ENCODE measurements at places on chromosomes 5 and 9.

DNA sequence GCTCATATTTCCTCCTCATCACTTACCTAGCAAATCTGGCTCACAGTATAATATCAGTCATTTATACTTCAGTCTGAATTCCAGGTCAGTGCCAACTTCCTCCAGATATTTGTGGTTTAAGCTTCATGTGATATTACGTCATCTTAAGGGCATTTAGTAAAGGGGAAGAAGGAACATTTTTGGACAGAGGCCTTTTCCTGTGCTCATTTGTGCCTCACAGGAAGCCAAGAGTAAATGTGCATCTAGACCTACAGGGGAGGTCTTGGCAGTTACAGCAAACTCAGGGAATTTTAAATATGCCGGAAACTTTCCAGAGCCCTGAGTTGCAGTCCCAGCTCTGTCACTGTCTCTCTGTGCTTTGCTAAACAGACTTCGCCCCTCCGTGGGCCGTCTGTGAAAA is 12.3 kb upstream of the KCNIP1 start:
- no peak for DNase-seq

- DNase-seq, result no peak
Observed at GRCh38 chr5:157266286-157267007, 524 bp downstream of the CYFIP2 start.

GRCh38 chr9:68920921-68921320 is 93.0 kb downstream of the PRKACG start:
- no peak for DNase-seq

GRCh38 chr5:437281-437771 is 5.7 kb upstream of the EXOC3 start:
- DNase-seq, result no peak

DNA sequence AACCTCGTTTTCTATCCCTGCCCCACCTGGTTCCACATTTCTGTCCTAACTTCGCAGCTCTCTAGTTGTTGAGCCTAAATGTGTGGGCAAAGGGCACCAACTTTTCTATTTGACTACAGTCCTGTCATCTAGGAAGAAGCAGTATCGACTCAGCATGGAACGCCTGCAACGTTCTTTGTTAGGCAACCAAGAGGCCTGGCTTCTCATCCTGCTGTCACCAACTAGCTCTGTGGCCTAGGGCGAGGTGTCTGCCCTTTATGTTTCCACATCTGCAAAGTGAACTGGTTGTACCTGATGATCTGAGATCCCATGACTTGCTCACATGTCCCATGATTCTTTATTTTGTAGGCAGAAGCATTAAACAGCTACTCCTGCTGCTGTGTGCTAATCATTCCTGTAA is 248.9 kb downstream of the ADAMTSL1 start:
- DNase-seq, result no peak

DNA sequence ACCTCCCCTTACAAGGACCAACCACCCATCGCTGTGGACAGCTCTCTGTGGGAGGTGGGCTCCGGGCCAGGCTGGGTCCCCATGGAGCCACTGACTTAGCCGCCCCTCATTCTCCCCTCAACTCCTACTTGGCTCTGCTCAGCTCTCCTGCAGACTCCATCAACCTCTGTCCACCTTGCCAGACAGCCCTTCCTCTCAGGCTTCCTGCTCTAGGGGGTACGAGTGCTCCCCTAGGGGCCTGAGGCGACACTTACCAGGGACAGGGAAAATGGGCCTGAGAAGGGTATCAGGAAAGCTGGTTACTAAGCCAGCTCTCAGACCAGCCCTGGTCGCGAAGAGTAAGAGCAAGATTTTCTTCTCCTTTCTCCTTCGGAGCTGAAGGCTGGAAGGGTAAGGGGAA is 43.9 kb downstream of the SHB start:
- no peak for DNase-seq

- no peak for DNase-seq
Observed at GRCh38 chr9:35691757-35692301, 2.1 kb upstream of the TPM2 start.

DNA sequence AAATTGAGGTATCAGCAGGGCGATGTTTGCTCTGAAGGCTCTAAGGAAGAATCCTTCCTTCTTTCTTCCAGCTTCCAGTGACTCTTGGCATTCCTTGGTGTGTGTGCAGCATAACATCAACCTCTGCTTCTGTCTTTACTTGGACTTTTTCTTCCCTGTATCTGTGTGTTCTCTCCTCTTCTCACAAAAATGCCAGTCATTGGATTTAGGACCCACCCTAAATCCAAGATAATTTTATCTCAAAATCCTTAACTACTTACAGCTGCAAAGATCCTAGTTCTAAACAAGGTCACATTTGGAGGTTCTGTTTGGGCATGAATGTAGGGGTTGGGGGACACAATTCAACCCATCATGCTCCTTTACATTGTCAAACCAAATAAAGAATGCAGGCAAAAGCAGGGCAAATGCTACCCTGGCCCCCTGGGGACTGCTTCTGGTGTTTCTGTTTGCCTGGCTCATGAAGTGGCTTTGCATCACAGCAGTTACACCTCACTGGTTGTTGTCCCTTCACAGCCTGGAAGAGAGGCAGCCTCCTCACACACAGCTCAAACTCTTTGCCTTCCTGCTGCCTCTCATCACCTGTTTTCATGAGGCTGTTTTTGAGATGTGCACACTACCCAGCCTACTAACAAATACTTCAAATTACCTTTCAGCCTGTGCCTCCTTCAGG is 64.8 kb upstream of the PLCXD3 start:
- no peak for DNase-seq

DNA sequence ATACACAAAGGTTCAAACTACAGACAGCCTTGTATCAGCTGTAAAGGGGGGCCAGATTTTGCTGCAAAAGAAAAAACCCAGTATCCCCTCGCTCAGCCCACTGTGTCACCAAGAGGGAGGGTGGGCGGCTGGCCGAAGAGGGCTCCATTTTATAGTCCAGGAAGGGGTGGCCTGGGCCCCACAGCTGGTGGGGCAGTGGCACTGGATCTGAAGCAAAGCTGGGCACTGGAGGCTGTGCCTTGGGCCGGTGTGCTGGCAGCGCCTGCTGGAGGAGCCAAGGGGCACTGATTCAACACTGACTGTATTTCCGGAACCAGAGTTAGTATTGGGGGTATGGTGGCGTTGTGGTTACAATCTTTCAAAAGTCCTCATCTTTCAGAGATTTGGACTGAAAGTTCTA is 9.1 kb downstream of the BRD3 start:
- no peak for DNase-seq

- DNase-seq, result no peak
Observed at GRCh38 chr9:129278391-129279237, 100.6 kb upstream of the IER5L start.

- no peak for DNase-seq
Observed at GRCh38 chr5:22754155-22754554, 99.0 kb downstream of the CDH12 start.

DNA sequence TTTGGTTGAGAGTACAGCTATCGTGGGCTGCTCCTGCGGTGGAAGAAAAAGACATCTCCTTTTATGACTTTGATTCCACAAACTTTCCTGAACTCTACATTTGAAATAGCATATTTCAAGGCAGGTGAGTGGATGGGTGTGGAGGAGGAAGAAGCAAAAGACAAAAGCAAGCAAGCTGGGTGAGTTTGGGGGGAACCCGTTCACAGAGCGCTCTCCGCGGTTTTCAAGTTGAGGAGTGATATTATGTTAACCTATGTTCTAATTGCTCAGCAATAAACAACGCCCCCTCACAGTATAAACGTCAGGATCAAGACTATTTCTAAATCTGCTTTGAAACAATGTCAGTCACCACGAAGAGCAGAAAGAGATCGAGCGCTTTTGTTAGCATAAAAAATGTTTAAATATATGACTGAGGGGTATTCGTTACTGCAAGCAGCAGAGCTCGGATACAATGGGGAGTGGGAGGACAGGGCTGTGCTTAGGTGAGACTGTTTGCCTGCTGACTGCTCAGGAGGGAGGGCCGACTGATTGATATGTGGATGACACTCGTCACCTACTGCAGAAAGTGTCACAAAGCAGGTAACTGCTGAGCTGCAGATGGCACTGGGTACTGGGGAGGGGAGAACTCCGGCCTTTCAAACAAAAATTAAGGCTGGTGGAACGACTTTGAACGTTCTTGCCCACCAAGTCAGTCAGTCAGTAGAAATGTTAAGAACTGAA is 236.5 kb downstream of the DRD1 start:
- DNase-seq, result no peak

DNA sequence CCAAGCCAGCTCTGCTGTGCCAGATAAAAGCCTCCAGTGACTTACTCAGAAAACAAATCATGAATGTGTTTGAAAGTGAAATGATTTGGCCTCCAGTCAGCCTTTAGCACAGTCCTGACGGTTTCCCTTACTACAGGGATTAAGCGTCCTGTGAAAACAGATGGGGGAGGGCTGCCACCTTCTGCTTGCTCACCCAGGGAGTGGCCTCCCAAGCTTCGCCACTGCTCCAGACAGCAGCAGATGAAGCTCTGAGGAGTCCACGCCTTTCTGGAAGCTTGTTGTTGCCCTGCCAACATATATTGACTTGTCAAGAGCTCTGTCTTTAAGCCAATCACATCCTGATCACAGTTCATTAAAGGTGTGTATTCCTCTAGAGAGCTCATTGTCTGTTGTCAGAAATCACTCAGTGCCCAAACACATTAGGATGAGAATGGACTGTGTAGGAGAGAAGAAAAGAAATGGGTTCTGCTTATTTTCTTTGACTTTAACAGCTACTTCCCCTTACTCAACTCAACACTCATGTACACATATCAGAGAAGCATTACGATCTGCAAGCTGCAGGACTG is 4.9 kb upstream of the FYB1 start:
- no peak for DNase-seq

DNA sequence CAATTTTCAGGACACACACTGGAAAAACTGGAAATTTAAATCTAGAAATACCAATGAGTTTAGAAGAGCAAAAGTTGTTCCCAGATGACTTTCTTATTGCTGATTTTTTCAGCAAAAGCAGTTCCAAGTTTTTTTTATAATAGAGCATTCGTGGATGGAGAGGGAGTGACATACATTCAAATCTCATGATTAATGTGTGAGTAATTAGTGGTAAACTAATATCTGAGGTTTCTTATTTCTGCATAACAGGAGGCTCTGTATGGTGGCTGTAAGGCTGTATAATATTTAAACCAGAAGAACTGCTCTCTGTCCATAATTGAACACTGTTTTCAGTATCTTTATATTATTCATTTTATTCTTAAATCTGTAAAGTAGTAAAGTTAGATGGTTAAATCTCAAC is 25.8 kb downstream of the LYSMD3 start:
- DNase-seq, result no peak

GRCh38 chr5:165296401-165297130 is 1791.1 kb downstream of the MAT2B start:
- no peak for DNase-seq

DNA sequence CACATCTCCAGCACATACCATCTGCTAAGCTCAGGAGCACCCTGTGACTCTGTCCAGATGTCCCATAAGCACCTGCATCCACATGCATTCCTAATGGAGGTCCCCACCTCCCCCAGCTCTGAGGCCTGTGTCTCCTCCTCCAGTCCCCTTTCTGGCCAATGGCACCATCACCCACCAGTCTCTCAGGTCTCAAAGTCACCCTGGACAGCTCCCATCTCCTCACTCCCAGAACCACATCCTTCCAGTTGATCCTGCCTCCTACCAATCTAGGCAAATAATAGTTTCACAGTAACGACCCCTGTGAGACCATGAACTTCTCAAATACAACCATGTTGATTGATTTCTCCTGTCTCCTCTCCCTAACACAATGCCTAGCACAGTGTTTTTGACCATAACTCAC is 40.1 kb downstream of the GGTA1 start:
- no peak for DNase-seq

DNA sequence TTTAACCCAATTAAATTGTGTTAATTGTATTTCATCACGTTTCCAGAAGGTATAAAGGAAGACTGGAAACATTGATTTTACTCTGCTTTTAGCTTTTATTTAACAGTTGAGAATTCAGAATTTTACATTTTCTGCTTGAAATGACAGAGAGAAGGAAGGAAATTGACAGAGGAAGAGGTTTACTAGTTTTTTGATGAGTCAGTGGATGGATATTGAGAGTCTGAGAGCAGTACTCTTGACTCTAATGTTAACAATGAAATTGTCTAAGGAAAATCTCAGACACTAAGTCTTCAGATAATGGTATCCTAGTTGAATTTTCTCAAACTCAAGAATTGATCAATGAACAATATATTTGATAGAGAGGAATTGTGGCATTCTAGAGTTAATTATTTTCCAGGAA is 60.6 kb downstream of the IPO11 start:
- no peak for DNase-seq

DNA sequence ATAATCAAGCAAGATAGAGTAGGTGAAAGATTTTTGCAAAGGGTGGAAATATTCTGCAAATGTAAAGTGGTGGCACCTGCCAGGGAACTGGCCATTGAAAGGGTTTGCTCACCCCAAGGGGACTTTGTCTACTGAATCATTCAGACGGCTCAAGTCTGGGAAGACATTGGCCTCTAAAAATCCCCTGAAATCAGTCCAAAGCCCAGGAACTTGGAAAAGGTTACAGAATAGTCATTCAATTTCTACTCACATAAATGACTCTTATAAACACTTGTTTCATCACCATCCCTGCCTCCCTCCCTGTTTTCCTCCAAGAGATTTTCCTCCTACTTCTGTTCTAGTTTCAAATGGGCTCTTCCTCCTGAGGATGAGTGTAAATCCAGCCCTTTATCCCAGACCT is 28.5 kb downstream of the ZNF366 start:
- no peak for DNase-seq

- DNase-seq, result peak; percentile 31
Observed at GRCh38 chr5:154811653-154812465, 38.5 kb downstream of the FAXDC2 start.

DNA sequence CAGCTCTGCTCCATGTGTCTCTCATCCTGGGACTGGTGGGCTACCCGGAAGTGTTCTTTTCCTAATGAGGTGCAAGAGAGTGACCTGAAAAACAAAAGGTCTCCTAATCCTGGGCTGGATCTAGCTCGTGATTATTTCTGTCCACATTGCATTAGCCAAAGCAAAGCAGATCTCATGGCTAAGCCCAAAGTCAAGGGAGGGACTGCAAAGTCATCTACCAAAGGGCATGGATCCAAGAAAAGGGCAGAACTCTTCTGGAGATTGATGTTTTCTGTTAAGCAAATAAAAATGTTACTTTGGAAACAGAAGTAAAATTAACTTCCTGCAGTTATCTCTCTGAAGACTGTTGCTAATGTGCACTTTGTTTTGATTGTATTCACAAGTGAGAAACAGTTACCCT is 225.2 kb downstream of the CFAP90 start:
- no peak for DNase-seq

- DNase-seq, result no peak
Observed at GRCh38 chr5:85656050-85656449, 961.7 kb upstream of the COX7C start.

- no peak for DNase-seq
Observed at GRCh38 chr5:171597946-171598640, 178.6 kb downstream of the FGF18 start.

GRCh38 chr9:78707481-78707991 is 410.6 kb downstream of the PSAT1 start:
- no peak for DNase-seq

DNA sequence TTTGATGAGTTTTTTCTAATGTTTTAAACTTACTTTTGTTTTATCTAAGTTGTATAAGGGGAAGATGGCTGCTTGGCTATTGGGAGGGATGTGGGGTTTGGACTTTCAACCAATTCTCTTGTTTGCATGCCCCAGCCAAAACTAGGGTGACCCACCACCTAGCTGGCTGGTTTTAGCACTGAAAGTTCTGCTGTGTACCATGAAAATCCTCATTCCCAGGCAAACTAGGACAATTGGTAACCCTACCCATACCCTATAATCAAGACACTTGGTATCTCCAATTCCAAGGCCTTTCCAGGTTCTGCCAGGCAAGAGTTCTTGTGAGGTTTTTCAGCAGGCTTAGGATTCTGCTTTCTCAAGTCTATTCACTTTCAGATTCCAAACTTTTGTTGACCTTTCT is 13.1 kb downstream of the RAB3C start:
- DNase-seq, result no peak

GRCh38 chr5:597871-598563 is 14.1 kb upstream of the CEP72 start:
- no peak for DNase-seq
